Stimulated activated CD8-positive, alpha-beta memory T cell treated with anti-CD3 and anti-CD28 coated beads, Interleukin-2, amount 100 ng/mL, for 1 hour (primary cell): ENCODE measurements at places on chromosomes 16 and 17.

GRCh38 chr16:11429123-11429522 is 83.9 kb downstream of the RMI2 start:
- no peak for DNase-seq

DNA sequence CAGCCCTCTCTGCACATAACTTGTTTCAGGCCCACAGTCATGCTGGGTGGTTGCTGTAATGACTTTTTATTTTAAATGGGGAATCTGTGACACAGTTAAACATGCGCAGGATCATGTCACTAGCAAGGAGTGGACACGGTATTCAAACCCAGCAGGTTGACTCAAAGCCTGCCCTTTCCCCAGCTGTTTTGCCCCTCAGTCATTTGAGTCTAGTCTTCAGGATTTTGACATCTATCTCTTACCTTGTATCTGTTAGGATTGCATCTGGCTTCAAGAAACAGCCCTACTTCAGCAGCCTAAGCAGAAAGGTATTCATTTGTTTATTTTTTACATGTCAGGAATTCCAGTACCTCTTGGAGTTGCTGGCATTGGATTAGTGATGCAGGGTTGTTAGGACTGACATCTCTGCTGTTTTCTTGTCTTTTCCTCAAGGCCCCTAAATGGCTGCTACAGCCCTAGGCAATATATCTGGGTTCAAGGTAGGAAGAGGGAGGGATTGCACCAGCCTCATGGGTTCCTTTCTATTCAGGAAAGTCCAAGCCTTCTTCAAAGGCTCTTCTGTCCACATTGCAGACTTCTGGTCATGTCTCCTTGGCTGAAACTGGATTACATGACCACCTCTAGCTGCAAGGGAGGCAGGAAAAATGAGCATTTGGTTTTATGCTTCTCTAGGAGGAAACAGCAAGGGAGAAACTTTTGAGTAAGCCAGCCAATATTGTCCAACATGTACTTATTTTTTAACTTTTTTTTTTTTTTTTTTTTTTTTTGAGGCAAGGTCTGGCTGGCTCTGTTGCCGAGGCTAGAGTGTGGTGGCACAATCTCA is 22.8 kb downstream of the ABCC1 start:
- DNase-seq: no peak

DNA sequence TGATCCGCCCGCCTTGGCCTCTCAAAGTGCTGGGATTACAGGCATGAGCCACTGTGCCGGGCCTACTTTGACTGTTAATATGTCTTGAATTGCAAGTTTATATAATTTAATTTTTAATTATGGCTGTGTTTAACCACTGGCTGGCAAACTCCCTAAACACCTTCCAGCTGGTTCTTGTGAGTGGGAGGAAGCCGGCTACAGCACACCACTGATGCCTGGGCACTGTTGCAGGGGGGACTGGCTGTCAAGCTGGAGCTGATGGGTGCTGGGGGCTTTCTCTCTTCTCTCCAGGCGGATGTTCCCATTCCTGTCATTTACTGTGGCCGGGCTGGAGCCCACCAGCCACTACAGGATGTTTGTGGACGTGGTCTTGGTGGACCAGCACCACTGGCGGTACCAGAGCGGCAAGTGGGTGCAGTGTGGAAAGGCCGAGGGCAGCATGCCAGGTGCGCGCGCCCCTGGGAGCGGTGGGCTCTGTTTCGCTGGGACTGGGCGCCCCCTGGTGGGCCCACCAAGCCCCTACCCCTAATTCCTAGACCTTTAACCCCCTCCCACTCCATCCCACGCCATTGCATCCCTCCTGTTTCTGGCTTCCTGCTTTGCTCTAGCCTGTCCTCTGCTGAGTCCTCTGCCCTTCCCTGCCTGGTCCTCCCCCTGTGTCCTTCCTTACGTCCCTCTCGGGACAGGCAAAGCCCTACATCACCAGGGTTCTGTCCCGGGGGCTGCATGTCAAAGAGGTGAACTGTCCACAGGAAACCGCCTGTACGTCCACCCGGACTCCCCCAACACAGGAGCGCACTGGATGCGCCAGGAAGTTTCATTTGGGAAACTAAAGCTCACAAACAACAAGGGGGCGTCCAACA is 9.5 kb downstream of the TBX21 start:
- DNase-seq: no peak

DNA sequence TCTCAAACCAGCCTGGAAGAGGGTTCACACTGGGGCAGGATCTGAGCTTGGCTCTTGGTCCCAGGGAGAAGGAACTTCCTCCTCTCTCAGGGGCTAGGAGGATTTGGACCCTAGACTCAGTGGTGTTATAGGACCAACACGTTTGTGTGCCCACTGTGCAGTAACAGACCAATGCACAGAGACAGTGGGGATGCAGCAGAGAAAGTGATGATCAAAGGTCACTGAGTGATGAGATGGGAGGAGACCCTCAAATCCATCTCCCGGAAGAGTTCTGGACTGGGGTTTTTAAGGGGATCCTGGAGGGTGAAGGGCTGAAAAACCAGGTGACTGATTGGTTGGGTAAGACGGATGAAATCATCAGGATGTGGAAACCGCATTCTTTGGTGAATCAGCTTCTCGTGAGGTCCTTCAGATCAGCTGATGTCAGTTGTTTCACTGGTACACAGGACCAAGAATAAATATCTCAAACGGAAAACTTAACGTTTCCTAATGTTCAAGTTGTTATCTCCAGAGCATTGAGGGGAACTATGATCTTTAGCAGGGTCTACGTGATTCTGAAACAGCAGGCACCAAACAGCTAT is 3.3 kb upstream of the VAC14 start:
- no peak for DNase-seq

DNA sequence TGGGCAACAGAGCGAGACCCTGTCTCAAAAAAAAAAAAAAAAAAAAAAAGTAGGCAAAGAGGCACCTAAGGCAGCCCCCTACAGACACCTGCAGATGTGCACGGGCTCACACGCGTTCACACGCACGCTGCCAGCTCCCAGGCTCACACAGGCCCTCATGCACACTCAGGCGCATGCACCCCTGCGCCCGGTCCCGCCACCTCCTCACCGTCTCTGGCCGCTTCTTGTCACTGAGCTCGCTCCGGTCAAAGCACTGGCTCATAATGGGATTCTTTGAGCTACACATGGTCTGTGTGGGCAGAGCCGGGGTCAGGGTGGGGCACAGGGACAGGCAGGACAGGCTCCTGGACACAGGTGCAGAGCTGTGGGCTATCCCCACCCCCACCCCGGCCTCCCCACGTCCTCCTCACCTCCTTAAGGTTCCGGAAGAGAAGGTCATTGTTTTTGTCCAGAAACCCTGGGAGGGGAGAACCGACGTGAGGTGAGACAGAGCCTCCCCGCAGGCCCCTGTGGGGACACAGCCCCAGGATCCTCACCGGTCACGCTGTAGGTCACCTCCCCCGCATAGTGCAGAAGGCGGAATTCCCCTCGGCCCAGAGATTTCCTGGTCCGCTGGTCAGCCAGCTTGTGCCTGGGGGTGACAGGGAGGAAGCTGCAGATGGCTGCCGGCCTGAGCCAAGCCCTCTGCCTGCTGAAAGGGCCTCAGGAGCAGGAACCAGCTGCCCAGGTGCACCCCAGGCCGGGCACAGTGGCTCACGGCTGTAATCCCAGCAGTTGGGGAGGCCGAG is 17.9 kb downstream of the MYO1C start:
- no peak for DNase-seq

DNA sequence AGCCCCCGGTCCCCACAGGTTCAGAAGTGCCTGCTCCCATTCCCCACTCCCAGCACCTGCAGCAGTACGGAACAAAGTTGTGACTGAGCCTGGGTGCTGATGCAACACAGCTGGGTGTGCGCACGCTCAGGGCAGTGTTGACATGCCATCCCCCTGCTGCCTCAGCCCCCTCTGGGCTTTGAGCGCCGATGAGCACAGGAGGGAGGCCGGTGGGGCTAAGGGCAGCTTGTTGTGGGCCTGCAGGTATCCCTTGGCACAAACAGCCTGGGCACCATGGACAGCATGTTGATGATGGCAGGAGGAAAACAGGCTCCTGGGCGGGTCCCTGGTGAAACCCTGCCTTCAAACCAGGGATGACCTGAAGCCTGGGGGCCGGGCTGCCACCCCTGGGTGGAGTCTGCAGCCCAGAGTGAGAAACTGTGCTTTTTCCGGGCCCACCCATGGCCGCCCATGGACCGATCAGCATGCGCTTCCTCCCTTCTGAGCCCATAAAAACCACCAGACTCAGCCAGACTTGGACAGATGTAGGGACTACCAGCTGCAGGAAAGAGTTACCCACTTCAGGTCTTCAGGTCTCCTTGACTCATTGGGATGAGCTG is 175.5 kb downstream of the PHKB start:
- no peak for DNase-seq

GRCh38 chr17:37844158-37844976 is 79.8 kb upstream of the TBC1D3K start:
- DNase-seq: peak; percentile 2

DNA sequence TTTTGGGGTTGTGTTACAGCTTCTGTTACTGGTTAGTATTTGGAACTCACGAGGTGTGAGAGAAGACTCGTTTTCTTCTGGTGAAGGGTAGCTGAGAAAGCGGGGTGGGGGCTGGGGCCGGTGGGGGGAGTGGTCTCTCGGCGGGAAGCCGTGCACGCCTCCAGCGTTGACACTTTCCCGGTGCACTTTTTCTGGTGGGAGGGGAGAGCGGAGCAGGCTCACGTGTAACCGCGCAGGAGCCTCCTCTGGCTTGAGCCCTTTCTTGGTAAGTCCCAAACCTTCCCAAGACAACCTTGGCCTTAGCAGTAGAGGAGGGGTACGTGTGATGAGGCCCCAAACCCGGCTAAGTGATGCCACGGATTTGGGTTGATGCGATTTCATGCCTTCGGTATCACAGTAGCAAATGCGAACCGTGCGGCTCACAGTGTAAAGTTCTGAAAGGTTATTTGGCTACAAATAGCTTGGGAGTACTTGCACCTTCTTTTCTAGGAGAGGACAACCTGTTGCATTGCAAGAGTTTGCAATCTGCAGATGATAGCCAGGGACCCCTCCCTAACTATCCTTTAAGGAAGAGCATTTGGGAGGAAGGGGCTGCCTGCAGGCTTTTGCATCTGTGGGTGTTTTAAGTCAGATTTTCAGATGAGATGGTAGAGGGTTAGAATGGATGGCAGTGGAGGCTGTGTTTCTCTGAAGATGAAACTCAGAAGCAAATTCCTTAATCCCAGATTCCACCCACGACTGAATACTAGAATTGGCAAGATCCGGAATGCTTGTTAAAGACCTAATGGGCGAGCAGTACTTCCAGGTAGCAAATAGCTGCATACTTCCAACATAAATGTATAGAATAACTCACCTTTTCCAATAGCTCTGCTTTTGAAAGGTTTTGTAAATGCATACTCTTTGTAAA is 1.5 kb downstream of the HLF start:
- no peak for DNase-seq
